ENCODE measurements at places on chromosomes 6 and 20. TPM values are rescaled to one million over a fixed set of nuclear protein-coding genes. Genes with fewer than 3 reads are reported as not detected.

GRCh38 chr20:57910716-57911115 is 200.9 kb upstream of the PMEPA1 start:
- peaks cover 10% of the 10 kb centered on the region for H3K27me3 ChIP-seq
- DNase-seq: no peak
- H3K4me1 ChIP-seq: peaks cover 6% of the 10 kb centered on the region
- no peak overlapping the region for H3K4me3 ChIP-seq
- H3K27ac ChIP-seq: no peak overlapping the region

- peaks cover 51% of the 10 kb centered on the region for H3K4me1 ChIP-seq
- no peak for DNase-seq
- peaks cover under 1% of the 10 kb centered on the region for H3K27me3 ChIP-seq
- H3K36me3 ChIP-seq: no peaks in the 10 kb centered on the region
Observed at GRCh38 chr6:53312355-53312754, 36.4 kb downstream of the ELOVL5 start.

DNA sequence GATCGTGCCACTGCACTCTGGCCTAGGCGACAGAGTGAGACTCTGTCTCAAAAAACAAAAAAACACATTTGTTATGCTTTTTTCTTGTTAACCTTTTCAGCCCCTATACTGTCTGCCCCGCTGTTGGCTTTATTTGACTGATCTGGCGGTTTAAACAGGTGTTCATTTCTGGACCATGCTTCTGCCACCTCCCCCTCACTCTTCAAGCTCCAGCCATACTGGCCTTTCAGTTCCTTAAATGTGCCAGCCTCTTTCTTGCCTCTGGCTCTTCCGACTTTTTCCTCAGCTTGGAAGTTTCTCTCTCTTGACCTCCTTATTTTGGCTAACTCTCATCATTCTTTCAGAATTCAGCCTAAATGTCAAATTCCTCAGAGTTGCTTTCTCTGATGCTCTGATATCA is 35.2 kb upstream of the TXLNB start:
- peaks cover 4% of the 10 kb centered on the region for H3K36me3 ChIP-seq
- H3K27me3 ChIP-seq: peaks cover 2% of the 10 kb centered on the region
- H3K27ac ChIP-seq: no peak overlapping the region

GRCh38 chr6:46014046-46014445 is 1.6 kb downstream of the CLIC5 start:
- DNase-seq: no peak
- no peaks in the 10 kb centered on the region for H3K4me1 ChIP-seq
- H3K27me3 ChIP-seq: peaks cover 9% of the 10 kb centered on the region
- H3K4me3 ChIP-seq: peak overlapping the region; percentile 83
- H3K36me3 ChIP-seq: peaks cover 8% of the 10 kb centered on the region

GRCh38 chr6:38975621-38976049 is 72.9 kb upstream of the GLP1R start:
- H3K4me3 ChIP-seq: no peak overlapping the region
- no peaks in the 10 kb centered on the region for H3K36me3 ChIP-seq
- no peak overlapping the region for H3K27ac ChIP-seq
- H3K27me3 ChIP-seq: no peaks in the 10 kb centered on the region
- no peak for DNase-seq

- no peak for DNase-seq
- no peaks in the 10 kb centered on the region for H3K27me3 ChIP-seq
- H3K4me1 ChIP-seq: peaks cover 4% of the 10 kb centered on the region
- no peak overlapping the region for H3K4me3 ChIP-seq
Observed at GRCh38 chr6:14930366-14930989, 315.4 kb upstream of the JARID2 start.

GRCh38 chr20:2283706-2284423 is 11.9 kb upstream of the TGM3 start:
- no peak overlapping the region for H3K27ac ChIP-seq
- H3K4me1 ChIP-seq: no peaks in the 10 kb centered on the region
- peaks cover 5% of the 10 kb centered on the region for H3K36me3 ChIP-seq

GRCh38 chr20:31489152-31489551 is 14.1 kb downstream of the REM1 start:
- no peak for DNase-seq
- no peak overlapping the region for H3K27ac ChIP-seq
- no peaks in the 10 kb centered on the region for H3K4me1 ChIP-seq
- peaks cover 7% of the 10 kb centered on the region for H3K36me3 ChIP-seq
- H3K4me3 ChIP-seq: no peak overlapping the region

DNA sequence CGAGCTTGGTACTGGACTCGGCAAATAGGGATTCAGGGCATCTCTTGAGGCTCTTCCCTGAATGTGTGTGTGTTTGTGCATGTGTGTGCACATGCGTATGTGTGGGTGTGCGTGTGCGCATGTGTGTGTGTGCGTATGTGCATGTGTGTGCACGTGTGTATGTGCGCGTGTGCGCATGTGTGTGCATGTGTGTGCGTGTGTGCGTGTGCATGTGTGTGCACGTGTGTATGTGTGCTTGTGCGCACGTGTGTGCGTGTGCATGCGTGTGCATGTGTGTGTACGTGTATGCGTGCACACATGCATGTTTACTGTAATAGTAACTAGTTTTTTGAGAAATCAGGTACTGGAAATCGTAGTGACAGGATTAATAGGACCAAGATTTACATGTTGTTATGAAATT is 117.7 kb downstream of the SMOC2 start:
- no peak for DNase-seq
- H3K4me3 ChIP-seq: no peak overlapping the region
- H3K27me3 ChIP-seq: no peaks in the 10 kb centered on the region
- no peaks in the 10 kb centered on the region for H3K36me3 ChIP-seq
- peaks cover 3% of the 10 kb centered on the region for H3K4me1 ChIP-seq

The AVP gene
- not detected for total RNA-seq

The TP53TG5 gene
- total RNA-seq: not detected

The COX4I2 gene
- not detected for total RNA-seq

The LY6G6D gene
- not detected for total RNA-seq
